ENCODE measurements at places on chromosomes 3 and 15.

GRCh38 chr15:66947471-66947870 is 117.9 kb upstream of the SMAD3 start:
- DNase-seq, result no peak

GRCh38 chr3:128368626-128369025 is 98.1 kb downstream of the DNAJB8 start:
- no peak for DNase-seq

GRCh38 chr15:45919806-45920205 is 285.0 kb downstream of the SQOR start:
- DNase-seq, result no peak

GRCh38 chr3:172530101-172530561 is 6.9 kb upstream of the TNFSF10 start:
- no peak for DNase-seq

DNA sequence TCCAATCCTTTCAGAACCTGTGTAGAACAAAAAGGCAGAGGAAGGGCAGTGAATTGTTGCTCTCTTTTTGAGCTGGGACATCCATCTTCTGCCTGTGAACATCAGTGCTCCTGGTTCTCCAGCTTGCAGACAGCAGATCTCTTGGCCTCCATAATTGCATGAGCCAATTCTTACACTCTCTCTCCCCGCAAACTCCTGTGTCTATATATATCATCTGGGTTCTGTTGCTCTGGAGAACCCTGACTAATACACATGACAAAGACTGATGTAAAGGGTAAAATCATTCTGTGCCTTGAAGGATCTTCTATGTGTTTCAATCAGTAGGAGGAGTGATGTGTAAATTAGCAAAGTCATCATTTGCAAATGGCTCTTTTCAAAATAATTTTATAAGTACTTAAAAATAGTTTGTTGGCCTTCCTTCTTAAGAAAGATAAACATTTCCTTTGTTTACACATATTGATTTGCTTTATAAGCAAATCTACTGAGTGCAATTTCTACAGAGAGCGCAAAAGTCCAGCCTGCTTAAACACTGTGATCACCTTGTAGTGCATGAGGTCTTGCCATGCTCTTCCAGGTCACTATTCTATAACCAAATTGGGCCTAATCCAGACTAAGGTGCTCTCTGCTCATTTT is 154.9 kb upstream of the ANKRD28 start:
- DNase-seq, result no peak

- no peak for DNase-seq
These were observed 1.6 kb upstream of the ITGA11 start for GRCh38 chr15:68433551-68433950.

GRCh38 chr3:118075873-118076272 is 958.8 kb downstream of the IGSF11 start:
- no peak for DNase-seq

- DNase-seq, result no peak
These were observed 51.0 kb upstream of the SLCO2A1 start for GRCh38 chr3:134080761-134081160.
